ENCODE measurements at places on chromosomes 2 and 18. TPM values are rescaled to one million over a fixed set of nuclear protein-coding genes. Genes with fewer than 3 reads are reported as not detected.

GRCh38 chr18:34345738-34346137 lies 121.0 kb upstream of the NOL4 start:
- DNase-seq: no peak

DNA sequence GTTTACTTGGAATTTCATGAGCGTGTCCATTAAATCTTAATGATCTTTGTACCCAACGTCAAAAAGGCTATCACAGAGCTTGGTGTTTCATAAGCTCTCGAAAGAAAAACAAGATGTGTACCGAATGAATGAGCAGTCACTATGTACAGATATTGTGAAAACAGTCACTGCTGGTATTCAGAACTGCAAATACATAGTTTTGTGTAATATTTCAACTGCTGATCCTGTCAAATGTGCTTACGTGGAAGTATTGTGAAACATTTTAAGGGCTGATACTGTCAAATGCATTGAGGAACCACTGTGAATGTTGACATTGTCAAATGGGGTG lies 184.2 kb upstream of the KLHL29 start:
- no peak for DNase-seq

- DNase-seq: no peak
Measured at GRCh38 chr18:6270771-6271216, 143.9 kb downstream of the L3MBTL4 start.

- no peak for DNase-seq
Measured at GRCh38 chr18:13112982-13113381, 105.6 kb upstream of the LDLRAD4 start.

DNA sequence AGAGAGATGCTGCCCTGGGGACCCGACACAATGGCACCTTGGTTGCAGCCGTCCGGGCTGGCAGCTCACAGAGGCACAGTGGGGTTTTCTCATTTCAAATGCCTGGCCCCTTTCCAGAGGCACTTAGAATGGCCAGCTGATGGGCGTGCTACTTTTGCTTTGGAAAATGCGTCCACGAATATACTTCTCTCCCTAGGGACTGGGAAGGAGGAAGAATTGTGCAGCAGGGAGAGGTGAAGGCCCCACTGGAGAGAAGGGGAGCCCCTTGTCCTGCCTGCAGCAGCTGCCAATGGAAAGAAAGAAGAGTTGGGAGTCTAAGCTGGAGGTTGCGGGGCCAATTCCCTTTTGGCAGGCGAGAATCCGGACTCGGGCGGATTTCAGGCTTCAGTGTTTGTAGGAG lies 1.1 kb upstream of the MAL start:
- DNase-seq: no peak

DNA sequence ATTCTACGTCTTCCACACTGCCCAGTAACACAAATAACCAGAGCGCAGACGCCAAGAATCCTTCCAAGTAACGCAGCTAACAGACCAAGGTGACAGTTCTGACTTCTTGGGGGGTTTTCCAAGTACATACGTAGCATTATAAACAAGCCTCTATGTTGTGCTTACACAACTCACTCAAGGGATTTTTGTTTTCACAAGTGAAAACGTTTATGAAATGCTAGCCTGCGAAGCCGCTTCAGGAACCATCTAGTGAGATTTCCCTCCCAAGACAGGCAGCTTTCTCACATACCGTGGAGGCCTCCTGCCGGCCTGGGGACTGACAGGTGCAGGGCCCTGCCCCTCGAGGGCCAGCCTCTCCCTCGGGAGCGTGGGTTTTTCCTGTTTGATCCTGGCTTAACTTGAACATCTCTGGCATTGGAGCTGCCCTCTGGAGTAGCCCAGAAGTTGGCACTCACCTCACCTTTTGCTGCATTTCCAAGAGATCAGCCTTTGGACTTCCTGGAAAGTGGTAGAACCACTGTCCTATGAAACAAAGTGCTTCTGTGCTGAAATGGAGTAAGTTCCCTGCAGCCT lies 151.1 kb downstream of the MBP start:
- no peak for DNase-seq

- DNase-seq: no peak
Measured at GRCh38 chr2:110755491-110756078, 23.2 kb downstream of the ACOXL start.

DNA sequence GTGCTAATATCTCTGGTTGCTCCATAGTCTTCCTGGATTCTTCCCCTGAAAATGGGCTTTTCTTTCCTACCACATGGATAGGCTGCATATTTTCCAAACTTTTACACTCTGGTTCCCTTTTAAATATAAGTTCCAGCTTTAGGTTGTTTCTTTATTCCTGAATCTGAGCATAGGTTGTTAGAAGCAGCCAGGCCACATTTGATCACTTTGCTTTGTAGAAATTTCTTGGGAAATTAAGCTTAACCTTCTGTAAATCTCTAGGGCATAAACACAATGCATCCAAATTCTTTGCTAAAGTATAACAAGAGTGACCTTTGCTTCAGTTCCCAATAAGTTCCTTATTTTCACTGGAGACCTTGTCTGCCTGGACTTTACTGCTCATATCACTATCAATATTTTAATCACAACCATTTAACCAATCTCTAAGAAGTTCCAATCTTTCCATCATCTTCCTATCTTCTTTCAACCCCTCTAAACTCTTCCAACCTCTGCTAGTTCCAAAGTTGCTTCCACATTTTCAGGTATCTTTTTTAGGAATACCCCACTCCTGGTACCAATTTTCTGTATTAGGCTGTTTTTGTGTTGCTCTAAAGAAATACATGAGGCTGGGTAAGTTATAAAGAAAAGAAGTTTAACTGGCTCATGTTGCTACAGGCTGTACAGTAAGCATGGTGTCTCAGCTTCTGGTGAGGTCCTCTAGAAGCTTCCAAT lies 389.6 kb upstream of the HS6ST1 start:
- no peak for DNase-seq

DNA sequence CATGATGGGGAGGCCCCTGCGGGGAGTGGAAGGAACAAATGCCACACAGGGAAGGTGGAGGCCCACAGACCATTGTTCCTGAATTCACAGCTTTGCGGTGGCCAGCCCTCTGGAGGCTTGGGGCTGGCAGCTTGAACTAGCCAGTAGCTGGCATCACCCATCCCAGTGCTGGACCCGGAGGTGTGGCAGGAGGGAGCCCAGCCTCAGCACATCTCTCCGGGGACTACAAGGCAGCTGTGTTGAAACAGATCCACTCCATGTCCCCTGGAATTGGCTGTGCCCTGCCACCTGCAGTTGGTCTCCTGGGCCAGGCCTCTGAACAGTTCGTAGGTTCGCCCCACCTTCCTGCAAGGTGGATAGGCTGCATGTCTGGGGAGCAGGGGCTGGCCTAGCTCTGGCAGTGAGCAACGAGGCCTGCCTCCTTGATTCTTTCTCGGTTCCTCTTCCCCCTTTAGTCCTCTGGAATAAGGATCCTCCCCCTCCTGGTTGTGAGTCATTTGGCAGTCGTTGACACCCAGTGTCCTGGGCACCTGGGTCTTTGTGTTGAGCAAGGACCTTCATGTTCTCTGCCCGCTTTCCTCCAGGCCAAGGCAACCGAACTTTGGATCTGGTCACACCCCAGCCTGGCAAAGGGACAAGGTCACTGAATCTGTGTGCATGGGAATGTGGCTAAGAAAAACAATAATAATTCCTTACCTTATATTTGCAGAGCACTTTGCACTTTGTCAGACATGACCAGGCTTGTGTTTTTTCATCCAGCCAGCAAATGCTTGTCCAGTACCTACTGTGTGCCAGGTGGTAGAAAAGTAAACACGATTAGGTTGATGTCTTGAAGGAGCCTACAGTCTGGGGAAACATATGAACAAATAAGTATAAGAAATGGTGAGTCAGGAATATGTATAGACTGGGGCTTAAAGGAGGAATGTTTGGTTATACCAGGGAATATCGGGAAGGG lies 55.0 kb upstream of the MCFD2 start:
- DNase-seq: no peak

NETO1 gene
- total RNA-seq: not detected

UCN gene
- 0.20 TPM for total RNA-seq

ALPI gene
- not detected for total RNA-seq

CHST9 gene
- not detected for total RNA-seq

CFAP210 gene
- total RNA-seq: not detected

LHCGR gene
- not detected for total RNA-seq

Measured in pulmonary artery endothelial cell (primary cell).